Uterus (tissue), 4 donors: ENCODE measurements at places on chromosomes 4 and X.

GRCh38 chr4:70849291-70849690, 9.6 kb upstream of the GRSF1 start:
- no peaks in the 10 kb centered on the region for H3K27me3 ChIP-seq
- no peaks in the 10 kb centered on the region for H3K4me1 ChIP-seq
- H3K27ac ChIP-seq, result no peak overlapping the region
- no peak overlapping the region for H3K4me3 ChIP-seq
- no peak for DNase-seq

- H3K27me3 ChIP-seq, result no peaks in the 10 kb centered on the region
- no peaks in the 10 kb centered on the region for H3K36me3 ChIP-seq
- no peak overlapping the region for H3K27ac ChIP-seq
- H3K4me1 ChIP-seq, result no peaks in the 10 kb centered on the region
- DNase-seq, result no peak
Observed at GRCh38 chrX:39854772-39855747, 242.7 kb downstream of the BCOR start.

GRCh38 chr4:41747230-41748055, 1.1 kb downstream of the PHOX2B start:
- peaks cover 62% of the 10 kb centered on the region for H3K27me3 ChIP-seq
- H3K4me1 ChIP-seq, result no peaks in the 10 kb centered on the region
- H3K36me3 ChIP-seq, result no peaks in the 10 kb centered on the region
- DNase-seq, result no peak
- no peak overlapping the region for H3K27ac ChIP-seq

DNA sequence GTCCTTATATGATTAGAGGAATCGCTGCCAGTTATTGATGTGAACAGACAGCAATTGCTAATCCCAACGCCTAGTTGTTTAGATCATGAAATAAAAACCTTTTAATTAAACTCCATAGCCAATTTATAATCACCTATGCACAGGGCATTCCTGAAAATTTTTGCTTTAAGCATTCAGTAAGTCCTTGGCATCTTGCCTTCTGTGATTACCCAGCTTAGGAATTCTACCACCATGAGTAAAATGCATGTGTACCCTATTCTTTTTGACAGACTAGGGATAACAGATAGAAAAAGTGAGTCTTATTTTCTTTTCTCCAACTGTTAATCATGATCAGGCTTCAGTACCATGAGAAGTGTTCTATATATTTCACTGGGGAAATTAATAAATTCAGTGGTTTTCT, 995.3 kb upstream of the GRIA3 start:
- no peaks in the 10 kb centered on the region for H3K4me1 ChIP-seq
- H3K27me3 ChIP-seq, result no peaks in the 10 kb centered on the region
- DNase-seq, result no peak
- no peaks in the 10 kb centered on the region for H3K36me3 ChIP-seq
- no peak overlapping the region for H3K27ac ChIP-seq
- H3K4me3 ChIP-seq, result no peak overlapping the region

DNA sequence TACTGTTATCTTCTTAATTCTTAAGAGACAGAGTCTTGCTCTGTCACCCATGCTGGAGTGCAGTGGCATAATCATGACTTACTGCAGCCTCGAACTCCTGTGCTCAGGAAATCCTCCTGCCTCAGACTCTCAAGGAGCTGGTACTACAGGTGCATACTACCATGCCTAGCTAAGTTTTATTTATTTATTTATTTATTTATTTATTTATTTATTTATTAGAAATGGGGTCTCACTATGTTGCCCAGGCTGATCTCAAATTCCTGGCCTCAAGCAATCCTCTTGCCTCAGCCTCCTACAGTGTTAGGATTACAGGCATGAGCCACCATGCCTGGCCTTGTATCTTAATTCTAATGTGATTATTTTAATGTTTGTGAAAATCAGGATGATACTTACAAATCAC, 125.6 kb downstream of the THOC2 start:
- no peaks in the 10 kb centered on the region for H3K4me1 ChIP-seq
- H3K27ac ChIP-seq, result no peak overlapping the region
- H3K27me3 ChIP-seq, result no peaks in the 10 kb centered on the region
- DNase-seq, result no peak
- H3K36me3 ChIP-seq, result no peaks in the 10 kb centered on the region
- no peak overlapping the region for H3K4me3 ChIP-seq

DNA sequence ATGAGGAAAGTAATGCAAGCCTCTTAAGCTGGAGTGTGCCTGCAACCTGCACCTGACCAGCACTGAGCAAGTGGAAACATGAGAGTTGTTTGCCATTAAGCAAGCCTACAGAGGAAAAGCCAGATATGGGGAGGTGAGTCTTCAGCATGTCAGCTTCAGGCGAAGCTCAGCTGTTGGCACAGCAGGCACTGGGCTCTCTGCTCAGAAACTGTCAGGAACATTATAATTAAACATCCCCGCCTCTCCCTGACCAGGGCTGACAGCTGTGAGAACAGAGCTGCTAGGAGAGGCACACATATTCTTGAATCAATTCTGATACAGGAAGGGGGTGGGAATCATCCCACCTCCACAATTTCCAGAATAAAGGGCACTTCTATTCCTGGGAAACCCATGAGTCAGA, 19.0 kb upstream of the DCX start:
- no peak for DNase-seq
- no peak overlapping the region for H3K4me3 ChIP-seq
- no peak overlapping the region for H3K27ac ChIP-seq
- H3K27me3 ChIP-seq, result no peaks in the 10 kb centered on the region

GRCh38 chr4:163090997-163091684, 75.5 kb downstream of the NAF1 start:
- H3K4me3 ChIP-seq, result no peak overlapping the region
- H3K27me3 ChIP-seq, result no peaks in the 10 kb centered on the region
- no peaks in the 10 kb centered on the region for H3K4me1 ChIP-seq
- no peak for DNase-seq
- H3K36me3 ChIP-seq, result no peaks in the 10 kb centered on the region
- H3K27ac ChIP-seq, result no peak overlapping the region

DNA sequence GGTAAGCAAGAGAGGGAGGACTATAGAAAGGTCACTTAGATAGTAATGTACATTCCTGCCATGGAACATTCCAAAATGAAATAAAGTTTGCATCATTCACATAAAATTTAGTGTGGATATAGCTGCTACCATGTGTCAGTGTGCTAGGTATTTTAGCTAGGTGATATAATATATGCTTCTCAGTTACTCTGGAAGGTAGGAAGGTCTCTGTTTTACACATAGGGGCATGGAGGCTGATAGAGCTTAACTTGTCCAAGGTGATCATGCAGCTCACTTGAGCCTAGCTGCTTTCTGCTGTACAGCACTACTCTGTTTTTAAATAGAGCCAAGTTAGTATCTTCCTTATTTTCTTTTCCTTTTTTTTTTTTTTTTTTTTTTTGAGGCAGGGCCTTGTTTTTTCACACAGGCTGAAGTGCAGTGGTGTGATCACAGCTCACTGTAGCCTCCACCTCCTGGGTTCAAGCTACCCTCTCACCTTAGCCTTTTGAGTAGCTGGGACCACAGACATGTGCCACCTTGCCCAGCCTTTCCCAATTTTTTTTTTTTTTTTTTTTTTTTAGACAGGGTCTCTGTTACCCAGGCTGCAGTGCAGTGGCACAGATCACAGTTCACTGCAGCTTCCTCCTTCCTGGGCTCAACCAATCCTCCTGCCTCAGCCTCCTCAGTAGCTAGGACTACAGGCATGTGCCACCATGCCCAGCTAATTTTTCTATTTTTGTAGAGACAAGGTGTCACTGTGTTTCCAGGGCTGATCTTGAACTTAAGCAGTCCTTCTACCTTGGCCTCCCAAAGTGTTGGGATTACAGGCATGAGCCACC, 10.4 kb downstream of the AFF1 start:
- H3K4me3 ChIP-seq, result no peak overlapping the region
- no peaks in the 10 kb centered on the region for H3K36me3 ChIP-seq
- no peaks in the 10 kb centered on the region for H3K27me3 ChIP-seq
- no peak overlapping the region for H3K27ac ChIP-seq
- H3K4me1 ChIP-seq, result peaks cover 20% of the 10 kb centered on the region
- DNase-seq, result no peak

GRCh38 chrX:105697984-105698781, 124.2 kb upstream of the NRK start:
- DNase-seq, result no peak
- H3K4me1 ChIP-seq, result no peaks in the 10 kb centered on the region
- H3K36me3 ChIP-seq, result no peaks in the 10 kb centered on the region

- H3K27ac ChIP-seq, result no peak overlapping the region
- H3K27me3 ChIP-seq, result no peaks in the 10 kb centered on the region
- no peaks in the 10 kb centered on the region for H3K36me3 ChIP-seq
Observed at GRCh38 chr4:95118497-95118896, 360.7 kb downstream of the BMPR1B start.

DNA sequence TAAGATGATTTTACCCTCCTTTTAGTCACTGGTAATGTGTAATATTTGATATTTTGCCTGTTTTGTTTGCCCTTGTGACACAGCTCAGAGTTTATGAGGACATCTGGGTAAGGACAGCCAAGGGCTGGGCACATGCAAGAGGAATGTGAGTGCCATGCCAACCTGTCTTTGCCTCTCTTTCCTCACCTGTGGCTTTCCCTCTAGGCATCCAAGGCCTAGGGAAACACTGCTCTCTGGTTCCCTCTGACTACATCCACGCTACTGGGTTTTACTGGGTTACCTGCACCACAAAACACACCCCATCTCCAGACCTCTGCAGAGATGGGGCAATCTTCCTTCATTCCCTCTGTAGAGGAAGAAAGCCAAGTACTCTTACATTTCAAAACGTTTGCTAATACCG, 7.7 kb downstream of the HPGDS start:
- no peaks in the 10 kb centered on the region for H3K4me1 ChIP-seq
- DNase-seq, result no peak
- H3K36me3 ChIP-seq, result no peaks in the 10 kb centered on the region
- H3K4me3 ChIP-seq, result no peak overlapping the region
- no peaks in the 10 kb centered on the region for H3K27me3 ChIP-seq

DNA sequence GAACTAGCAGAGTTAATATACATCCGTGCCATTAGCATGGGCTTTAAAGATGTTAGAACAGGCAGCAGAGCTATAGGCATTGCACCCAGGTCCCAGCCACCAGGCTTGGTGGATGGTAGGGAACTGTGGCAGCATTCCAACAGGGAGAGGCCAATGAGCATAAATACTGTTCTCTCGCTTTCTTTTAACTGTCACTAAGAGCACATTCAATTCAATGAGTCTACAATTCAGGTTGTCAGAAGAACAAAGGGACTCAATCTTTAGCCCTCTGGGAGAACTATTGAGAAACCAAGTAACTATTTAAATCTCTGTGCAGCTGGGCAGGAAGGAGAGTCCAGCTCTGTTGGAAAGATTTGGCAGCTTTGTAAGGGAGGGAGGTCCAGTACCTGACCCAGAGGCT, 165.6 kb downstream of the CHIC1 start:
- DNase-seq, result no peak
- H3K27ac ChIP-seq, result no peak overlapping the region
- no peaks in the 10 kb centered on the region for H3K27me3 ChIP-seq
- no peaks in the 10 kb centered on the region for H3K36me3 ChIP-seq
- H3K4me1 ChIP-seq, result no peaks in the 10 kb centered on the region

DNA sequence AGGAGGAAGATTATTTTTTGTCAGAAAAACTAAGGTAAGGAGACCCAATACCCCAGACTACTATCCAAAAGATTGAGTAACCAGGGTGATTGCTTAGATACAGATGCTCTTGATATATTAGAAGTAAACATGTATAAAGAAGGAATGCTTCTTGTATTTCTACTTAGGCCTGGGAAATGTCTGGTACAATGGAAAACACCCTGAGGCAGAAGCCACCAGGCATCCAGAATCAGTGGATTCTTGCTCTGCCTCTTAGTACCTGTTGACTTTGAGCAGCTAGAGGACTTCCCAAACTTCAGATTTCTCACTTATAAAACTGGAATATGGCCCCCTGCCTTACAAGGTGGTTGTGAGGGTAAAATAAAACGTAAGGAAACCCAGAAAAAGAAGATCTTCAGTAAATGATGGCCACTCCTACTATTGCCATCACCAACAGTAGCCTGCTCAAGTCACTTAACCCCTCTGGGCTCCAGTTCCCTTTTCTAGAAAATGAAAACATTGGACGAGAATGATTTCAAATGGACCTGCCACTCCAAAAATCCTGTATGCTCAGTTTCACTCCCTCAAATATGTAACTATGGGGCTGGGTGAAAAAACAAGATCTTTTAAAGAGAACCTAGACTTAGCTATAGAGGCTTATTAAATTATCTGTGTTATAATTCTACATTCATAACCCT, 56.6 kb downstream of the AMELX start:
- H3K4me3 ChIP-seq, result no peak overlapping the region
- no peak for DNase-seq
- peak overlapping the region; percentile 11 for H3K27ac ChIP-seq
- no peaks in the 10 kb centered on the region for H3K4me1 ChIP-seq
- no peaks in the 10 kb centered on the region for H3K27me3 ChIP-seq

GRCh38 chr4:152106113-152106763, 345.4 kb upstream of the GATB start:
- H3K4me3 ChIP-seq, result no peak overlapping the region
- no peak overlapping the region for H3K27ac ChIP-seq
- H3K4me1 ChIP-seq, result no peaks in the 10 kb centered on the region
- peak; percentile 53 for DNase-seq
- no peaks in the 10 kb centered on the region for H3K27me3 ChIP-seq
- no peaks in the 10 kb centered on the region for H3K36me3 ChIP-seq

DNA sequence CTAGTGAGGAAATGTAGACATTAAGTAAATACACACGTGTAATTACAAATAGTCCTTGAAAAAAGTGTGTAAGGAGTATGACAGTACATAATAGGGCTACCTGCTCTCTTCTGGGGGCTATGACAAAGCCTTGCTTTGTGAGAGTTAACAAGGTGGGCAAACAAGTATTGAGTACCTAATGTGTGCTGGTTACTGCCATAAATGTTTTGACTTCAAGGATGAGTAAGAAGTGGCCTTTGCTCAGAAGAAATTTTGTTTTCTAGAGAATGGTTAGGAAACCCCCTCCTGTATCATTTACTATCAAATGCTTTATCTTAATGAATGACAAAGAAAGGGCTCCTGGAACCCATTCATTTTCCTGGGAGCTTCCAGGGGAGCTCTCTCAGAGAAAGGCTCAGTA, 167.0 kb upstream of the CASK start:
- H3K27ac ChIP-seq, result no peak overlapping the region
- H3K4me3 ChIP-seq, result no peak overlapping the region
- H3K27me3 ChIP-seq, result no peaks in the 10 kb centered on the region
- DNase-seq, result no peak
